ENCODE measurements at places on chromosomes 3 and 15.

GRCh38 chr3:122092460-122093165 is 37.5 kb downstream of the CD86 start:
- no peak for DNase-seq

- no peak for DNase-seq
Observed at GRCh38 chr3:194869482-194870169, 183.9 kb downstream of the FAM43A start.

GRCh38 chr15:101148881-101149664 is 102.8 kb downstream of the CHSY1 start:
- no peak for DNase-seq

GRCh38 chr3:44125246-44125645 is 116.4 kb upstream of the TOPAZ1 start:
- DNase-seq = no peak

DNA sequence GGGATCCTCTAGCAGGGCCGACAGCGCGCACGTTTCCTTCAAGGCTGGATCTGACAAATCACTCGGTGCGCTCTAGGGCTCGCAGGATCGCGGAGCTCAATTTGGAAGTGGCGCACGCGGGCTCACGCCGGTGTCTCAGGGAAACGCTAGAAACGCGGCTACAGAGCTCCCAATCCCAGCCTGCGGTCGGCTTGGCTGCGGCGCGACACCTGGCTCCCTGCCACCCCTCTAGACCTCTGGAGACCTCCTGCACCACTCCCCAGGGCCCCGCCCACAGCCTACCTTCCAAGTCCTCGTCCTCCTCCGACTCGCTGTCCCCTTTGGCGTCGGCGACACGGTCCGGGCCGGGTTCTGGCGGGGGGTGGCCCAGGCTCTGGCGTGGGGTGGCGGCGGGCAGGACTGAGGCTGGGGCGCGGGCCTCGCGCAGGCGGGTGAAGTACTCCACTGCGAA is 596 bp downstream of the PRKAR2A start:
- DNase-seq = no peak
